Amniotic stem cell (primary cell): ENCODE measurements at places on chromosomes 3 and 15.

- no peak for DNase-seq
Measured at GRCh38 chr15:93517176-93517575, 428.2 kb upstream of the RGMA start.

DNA sequence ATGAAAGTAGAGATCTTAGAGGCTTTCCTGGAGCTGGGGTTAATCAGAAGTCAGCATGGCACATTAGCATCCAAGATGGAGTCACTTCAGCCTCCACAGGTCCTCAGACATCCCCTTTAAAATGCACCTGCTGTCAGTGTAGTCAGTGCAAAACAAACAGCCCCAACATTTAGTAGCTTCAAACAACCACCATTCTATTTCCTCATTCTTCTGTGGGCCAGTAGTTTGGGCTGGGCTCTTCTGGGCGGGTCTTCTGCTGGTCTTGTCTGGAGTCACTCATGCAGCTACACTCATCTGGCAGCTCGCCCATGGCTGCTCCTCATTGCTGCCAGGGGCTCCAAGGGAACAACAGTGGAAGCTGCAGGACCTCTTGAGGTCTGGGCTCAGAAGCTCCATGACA lies 99.9 kb downstream of the TLE3 start:
- no peak for DNase-seq

DNA sequence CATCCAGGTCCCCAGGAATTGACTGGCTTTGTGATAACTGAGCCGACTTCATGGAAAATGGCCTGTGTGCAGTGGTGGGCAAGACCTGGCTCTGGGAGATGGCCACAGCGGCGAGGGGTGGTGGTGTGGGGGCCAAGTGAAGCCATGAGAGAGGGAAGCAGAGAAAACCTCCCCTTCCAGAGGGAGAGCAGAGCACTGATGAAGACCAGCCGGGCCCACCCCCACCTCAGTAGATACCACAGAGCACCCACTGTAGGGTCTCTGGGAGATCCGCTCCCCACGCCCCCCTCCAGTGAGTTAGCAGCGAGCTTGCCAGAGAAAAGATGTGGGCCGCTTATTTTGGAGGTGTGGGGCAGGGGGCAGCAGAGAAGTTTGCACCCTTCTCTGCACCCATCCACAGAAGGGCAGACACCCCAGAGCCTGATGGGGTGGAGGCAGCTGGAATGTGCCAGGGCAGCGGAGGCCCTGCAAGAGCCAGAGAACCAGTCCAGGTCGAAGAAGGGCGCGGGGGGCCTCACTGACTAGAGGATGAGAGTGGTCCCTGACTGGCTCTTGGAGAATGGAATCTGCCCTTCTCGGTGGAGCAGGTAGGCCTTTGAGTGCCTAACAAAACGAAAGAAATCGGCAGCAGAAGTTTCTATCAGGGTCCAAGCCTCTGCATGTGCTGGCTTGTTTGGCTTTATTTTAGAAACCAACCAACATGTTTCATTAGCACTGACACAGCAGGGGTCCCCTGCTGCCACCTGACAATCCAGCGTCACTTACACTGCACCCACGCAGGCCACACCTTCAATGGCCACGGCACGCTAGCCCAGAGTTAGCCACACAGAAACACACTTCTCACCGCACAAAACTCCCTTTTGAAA lies 28.3 kb downstream of the MELTF start:
- DNase-seq, result no peak

- no peak for DNase-seq
Measured at GRCh38 chr3:187112934-187113793, 26.1 kb downstream of the RPL39L start.

DNA sequence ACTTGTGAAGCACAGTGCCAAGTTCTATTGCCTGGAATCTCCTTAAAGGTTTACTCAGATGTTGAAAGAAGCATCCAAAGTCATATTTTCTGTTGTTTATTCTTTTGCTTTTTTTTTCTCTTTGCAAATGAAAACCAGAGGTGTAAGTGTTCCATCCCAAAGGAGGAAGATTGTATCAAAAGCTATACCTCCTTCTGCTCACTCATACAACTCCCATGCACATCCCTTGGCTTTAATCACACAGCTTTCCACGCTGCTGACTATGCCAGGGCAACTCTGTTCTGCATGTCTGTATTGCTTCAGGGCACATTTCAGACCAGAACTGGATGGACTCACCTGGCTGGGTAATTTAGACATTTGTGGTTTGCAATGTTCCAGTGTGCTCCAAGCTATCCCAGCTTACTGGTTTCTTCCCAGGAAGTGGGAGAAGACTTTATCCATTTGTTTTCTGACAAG lies 399.6 kb upstream of the TBL1XR1 start:
- no peak for DNase-seq

GRCh38 chr3:119536757-119537156 lies 22.7 kb downstream of the CD80 start:
- no peak for DNase-seq

- no peak for DNase-seq
Measured at GRCh38 chr3:32457971-32458471, 44.6 kb downstream of the CMTM6 start.

DNA sequence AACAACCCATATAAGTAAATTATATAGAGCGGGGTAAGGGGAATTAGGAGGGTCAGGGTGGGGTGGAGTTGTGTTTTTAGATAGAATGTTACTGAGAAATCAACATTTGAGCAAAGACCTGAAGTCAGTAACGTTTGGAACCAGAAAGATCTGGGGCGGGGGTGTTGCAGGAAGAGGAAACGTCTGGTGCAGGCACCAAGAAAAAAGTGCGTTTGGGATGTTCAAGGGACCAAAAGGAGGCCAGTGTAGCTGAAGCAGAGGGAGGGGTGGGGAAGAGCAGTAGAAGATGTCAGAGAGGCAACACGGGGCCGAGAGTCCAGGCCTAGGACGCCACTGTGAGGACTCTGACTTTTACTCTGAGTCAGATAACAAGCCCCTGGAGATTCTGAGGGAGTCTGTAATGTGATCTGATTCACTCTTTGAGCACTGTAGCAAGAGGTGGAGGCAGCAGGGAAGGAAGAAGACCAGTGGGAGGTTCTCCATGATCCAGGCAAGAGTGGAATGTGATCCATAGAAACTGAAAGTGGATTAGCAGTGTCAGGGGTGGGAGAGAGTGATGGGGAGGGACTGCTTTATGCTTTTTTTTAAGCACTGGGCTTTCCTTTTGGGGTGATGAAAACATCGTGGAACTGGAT lies 179.3 kb upstream of the CHRM5 start:
- no peak for DNase-seq

DNA sequence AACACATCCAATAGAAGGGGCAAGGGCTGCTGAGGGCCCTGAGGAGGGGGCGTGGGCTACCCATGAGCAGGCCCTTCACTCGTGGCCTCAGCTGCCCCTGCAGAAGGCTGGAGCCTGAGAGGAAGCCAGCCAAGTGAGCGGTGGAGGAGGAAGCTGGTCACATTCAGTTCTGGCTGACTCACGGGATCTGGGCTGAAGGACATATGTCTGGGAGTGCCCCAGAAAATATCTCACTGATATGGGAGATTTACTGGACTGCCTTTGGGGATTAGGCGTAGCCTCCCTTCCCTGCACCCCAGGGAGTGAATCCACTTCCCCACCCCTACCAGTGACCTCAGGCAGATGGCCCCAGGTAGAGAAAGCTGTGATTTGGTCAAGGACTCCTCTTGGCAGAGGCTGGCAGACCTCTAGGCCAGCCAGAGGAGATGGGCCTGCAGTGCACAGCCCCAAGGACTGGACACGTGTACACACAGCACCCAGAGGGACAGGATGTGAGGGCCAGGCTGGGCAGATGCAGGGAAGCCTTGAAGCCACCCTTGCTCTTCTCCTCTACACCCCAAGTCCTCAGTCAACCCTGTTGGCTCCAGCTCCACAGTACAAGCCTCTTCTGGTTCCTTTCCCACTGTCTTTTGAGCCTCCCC lies 14.2 kb upstream of the ANKDD1A start:
- peak; percentile 27 for DNase-seq

DNA sequence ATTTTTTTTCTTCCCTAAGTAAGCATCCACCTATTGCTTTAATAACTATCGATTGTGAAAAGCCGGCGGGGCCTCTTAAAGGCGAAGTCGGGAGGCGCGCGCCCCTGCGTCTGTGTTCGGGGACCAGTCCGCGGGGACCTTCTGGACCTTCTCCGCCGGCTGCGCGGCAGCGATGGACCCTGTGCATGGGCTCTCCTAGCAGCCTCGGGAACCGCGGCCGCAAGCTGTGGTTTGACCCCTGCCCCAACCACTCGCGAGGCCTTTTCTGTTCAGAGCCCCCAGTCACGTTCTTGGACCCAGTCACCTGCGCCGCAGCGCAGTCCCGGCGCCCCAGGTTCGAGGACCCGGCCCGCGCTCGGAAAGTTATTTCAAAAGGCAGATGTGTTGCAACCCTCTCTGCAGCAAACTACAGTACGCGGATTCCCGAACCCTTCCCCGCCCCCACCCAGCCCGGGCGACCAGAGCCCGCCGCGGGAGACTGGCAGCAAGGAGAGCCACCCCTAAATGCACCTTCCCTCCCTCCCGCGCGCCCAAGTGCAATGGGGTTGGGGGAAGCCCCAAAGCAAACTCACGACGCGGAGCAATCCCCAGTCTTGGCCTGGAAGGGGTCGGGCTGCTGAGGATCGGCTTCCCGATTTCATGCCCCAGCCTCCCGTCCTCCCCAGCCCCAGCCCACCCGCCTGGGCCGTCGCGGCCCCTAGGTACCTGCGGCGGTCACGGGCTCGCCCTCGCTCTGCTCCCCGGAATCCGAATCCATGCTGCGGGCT lies 684 bp downstream of the TNFAIP8L3 start:
- no peak for DNase-seq

- no peak for DNase-seq
Measured at GRCh38 chr3:50089609-50089945, 858 bp downstream of the RBM5 start.

GRCh38 chr3:11019116-11019819 lies 26.7 kb downstream of the SLC6A1 start:
- DNase-seq, result no peak

DNA sequence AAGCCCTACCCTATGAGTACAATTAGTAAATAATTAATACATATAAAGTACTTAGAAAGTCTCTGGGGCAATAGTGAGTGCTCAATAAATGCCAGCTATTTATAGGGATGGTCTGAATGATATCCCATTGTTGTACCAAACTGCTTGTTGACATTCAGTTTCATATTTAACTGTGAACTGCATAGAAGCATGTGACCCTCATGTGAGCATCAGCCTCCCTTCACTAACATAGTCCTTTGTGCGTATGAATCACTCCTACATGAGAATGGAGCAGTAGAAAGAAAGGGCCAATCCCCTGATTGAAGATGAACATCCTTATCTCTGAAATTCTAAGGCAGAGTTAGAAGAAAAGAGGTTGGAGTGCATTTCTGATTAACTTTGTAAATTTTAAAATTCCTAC lies 68.7 kb upstream of the ATP10A start:
- no peak for DNase-seq

- no peak for DNase-seq
Measured at GRCh38 chr15:68718468-68718867, 102.2 kb downstream of the ANP32A start.
